ENCODE measurements at places on chromosomes 11 and 22.

- DNase-seq = no peak
Measured at GRCh38 chr22:20405291-20405930, 11.5 kb downstream of the ZNF74 start.

DNA sequence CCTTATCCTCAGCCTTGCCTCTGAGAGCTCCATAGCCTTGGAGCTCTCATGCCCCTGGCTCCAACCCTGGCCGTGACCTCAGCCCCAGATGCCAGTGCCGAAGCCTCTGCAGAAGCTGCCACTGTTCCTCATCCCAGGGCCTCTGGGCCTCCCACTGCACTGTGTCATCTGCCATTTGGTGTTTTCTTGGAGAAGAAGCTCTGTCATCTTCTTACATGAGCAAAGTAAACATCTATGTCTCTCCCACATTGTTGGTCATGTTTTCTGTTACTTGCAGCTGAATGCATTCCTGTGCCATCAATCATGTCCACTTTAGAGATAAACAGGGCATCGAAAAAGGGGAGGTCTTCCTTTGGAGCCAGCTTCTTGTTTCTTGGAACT lies 45.0 kb upstream of the FTH1 start:
- DNase-seq = no peak

DNA sequence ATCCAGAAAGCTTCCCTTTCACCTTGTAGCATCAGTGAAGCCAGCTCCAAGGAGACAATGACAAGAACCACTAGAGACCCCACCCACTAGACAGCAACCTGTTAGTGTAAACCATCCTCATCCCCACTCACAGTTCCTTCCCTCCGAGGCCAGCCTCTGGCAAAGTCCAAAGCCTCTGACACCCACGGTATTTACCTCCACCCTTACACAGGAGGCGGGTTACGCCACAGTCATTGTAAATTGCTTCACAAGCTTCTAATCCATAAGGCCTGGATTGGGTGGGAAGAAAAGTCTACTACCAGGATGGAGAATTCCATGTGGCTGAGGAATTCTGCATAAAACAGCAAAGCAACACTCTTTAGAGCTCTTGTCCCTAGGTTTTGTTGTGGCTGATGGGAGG lies 287.4 kb downstream of the BUD13 start:
- DNase-seq = no peak

GRCh38 chr11:41309716-41310115 lies 149.7 kb downstream of the LRRC4C start:
- no peak for DNase-seq

- no peak for DNase-seq
Measured at GRCh38 chr22:35022291-35022690, 43.7 kb upstream of the ISX start.

DNA sequence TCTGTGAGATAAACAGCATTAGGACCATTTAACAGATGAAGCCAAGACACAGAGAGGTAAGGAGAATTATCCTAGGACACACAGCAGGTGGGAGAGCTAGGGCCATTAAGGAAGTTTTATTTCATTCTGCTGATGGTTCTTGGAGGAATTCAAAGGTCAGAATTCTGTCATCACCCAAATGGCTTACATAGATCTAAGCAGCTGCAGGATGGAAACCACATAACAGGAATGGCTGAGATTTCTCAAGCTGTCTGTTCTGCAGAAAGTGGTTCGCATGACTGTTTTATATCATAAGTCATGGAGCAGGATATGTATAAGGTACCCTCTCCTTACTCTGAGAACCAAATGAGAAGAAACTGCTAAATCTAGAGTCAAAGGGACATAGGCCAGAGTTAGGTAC lies 163.2 kb upstream of the NARS2 start:
- no peak for DNase-seq

GRCh38 chr11:87971354-87971753 lies 203.9 kb downstream of the RAB38 start:
- no peak for DNase-seq

DNA sequence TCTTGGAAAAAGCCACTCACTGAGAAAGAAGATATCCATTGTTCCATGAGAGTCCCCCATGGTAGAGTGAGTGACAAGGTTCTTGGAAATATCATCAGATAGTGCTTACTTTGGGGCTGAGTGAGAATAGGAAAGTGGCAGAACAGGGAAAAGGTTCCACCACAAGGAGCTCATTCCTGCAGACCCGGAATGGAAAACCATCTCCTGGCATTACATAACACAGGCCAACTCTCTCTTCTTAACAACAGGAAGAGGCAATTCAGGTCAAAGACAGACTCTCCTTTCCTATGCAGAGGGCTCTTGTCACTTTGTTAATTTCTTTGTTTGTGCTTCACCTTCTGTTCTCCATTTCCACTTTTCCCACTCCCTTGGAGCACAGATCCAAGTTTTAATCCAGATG lies 259.7 kb downstream of the KIRREL3 start:
- DNase-seq = no peak

DNA sequence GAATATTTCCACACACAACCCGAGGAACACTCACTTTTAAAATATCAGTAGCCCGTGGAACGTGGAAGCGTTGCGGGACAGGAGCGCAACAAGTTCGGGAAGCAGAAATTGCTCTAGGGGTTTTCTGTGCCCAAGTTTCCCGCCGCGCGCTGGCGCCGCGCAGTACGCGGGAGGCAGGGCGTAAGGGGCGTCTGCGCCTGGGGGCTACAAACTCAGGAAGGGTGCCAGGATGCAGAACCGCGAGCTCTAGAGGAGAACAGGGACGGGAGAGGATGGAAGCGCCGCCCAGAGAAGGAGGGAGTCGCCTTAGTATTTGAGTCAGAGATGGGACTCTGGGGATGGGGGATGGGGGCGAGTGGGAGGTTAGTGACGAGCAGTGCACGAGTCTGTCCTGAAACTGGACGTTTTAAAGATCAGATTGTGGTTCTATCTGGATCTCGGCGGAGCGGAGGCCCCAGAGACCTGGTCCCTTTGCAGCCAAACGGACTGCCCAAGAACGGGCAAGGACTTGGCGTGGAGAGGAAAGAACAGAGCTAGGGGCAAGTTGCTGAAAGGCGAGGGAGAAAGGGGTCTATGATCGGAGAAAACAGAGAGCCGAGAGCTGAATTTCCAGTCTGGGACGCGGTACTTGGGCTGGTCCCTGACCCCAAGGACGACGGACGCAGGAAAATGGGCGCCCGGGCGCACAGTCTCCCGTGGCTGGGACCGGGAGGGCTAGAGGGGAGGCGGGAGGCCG lies 4.7 kb downstream of the BSX start:
- DNase-seq = no peak

- DNase-seq = no peak
Measured at GRCh38 chr11:17578958-17579357, 31.9 kb downstream of the OTOG start.

DNA sequence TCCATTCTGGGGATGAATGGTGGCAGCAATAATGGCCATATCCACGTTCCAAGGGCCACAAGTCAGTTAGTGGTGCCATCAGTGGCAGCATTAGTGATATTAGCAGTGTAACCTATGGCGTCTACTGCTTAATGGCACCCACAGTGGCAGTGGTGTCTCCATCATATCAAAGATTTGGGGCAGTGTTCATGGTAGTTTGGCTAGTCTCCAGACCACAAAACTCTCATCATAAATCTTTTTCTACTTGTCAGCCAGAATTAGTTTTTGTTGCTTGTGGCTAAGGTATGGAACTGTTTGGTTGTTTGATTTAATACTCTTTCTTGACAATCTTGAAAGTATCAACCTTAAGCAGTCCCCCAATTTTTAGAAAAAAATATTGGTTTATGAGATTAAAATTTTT lies 45.1 kb upstream of the DEUP1 start:
- DNase-seq = no peak

DNA sequence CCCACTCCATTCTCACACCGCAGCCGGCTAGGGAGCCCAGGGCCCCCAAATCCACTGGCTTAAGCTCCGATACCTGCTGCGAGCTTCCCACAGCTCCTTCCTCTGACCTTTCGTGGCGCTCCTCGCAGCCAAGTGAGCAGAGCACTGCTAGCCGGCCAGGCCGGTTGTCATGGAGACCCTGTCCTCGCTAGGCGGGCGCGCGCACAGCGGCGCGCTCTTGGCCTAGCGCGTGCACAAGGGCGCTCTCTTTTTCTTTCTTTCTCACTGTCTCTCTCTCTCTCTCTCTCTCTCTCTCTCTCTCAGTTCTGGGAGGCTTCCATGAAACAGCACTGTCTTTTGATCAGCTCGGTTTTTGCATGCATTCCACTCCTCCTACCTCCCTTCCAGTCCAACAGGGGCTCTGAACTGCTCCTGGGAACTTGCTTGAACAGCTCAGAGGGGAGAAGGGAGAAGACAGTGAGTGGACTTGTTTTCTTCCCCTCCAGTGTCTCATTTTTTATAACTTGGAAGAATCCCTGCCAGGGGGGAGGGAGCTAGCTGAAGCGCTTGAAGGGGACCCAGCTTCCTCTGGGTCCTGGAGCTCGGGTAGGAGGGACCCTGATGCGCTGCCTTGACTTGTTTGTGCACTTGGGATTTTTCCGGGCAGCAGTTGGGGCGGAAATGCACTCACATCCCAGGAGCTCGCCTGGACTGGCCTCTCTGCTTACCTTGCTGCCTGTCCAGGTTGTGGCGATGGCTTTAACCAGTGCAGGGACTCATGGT lies 100.3 kb upstream of the AKIP1 start:
- DNase-seq = no peak

DNA sequence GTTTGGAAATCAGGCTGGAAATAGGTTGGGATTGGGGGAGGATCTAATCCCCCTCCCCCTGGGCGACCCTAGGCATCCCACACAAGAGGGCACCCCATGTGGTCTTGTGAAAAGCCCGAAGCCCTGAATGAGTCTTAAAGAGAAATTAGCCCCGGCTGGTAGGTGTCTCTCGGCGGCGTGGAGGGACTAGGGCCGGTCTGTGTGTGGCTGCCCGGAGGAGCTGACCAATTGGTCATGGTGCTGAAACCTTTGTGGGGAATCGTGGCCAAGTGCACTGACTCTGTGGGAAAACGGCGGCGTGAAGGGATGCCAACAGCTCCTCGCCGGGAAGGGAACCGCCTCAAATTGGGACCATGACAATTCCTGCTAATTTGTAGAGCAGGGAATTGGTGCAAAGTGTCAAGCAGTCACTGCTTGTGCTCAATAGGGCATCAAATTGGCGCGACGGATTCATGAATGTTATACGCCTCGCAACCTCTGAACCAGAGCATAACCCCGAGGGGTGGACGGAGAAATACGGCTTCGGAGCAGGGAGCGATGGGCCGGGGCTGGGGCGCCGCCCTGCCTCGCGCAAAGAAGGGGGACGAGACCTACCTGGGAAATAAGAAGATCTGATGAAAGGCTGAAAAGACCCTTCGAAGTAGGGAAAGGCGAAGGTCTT lies 1.5 kb downstream of the DBX1 start:
- no peak for DNase-seq

- DNase-seq = no peak
Measured at GRCh38 chr22:42584364-42584940, 30.2 kb downstream of the POLDIP3 start.

DNA sequence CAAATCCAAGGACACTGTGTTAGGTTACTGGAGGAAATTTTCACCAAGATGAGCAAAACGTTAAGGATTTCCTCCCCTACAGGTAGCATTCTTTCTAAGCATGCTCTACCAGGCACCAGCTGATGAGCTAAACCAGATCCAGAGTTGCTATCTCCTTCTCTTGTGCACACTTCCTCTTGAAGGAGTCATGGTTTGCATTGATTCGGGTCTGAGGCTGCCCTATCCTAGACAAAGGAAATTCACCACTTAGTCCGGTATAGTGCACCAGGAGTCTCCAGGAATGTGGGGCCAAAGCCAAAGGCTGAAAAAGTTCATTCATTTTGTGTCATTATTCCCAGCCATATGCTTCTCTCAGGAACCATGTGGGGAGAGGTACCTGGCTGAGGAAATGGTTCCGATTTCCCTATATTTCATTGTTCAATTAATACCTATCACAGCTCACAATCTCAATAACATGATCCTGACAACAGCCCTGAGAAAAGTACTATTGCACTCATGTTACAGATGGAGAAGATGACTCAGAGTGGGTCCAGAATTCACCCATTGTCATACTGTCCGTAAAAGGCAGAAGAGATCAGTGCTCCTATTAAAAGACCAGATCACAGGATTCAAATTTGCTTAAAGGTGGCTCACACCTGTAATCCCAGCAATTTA lies 39.1 kb downstream of the SLC35F2 start:
- no peak for DNase-seq

DNA sequence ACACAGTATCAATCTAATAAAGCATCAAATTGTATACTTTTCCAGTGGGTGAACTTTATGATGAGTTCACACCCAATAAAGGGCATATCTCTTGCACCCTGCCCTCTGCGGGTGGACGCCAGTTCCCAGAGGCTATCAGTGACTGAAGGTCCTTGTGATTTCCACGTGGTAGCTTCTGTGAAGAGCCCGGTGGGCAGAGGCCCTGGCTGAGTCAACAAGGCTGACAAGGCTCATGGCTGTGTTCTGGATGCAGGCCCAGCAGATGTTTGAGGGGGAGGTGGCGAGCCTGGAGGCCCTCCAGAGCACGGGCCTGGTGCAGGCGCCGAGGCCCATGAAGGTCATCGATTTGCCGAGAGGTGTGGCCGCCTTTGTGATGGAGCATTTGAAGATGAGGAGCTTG lies 71.4 kb downstream of the PIWIL3 start:
- no peak for DNase-seq

DNA sequence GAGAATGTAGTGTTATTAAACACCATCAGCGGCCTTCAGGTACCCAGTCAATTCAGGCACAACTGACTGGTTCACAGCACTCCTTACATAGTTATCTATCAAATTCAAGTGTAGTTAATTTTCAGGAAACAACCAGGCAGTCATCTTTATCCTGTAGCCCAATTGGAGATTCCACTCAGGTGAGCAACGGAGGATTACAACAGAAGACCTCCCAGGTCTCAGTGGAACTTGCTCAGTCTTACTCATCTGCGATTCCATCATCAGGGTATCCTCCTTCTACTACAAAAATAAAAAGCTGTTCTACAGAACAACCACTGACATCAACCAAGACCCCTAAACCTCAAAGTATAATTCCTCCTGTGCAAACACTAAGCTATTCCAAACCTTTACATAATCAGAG lies 39.6 kb downstream of the QSER1 start:
- DNase-seq = no peak

GRCh38 chr11:115190196-115190595 lies 314.0 kb downstream of the CADM1 start:
- no peak for DNase-seq

DNA sequence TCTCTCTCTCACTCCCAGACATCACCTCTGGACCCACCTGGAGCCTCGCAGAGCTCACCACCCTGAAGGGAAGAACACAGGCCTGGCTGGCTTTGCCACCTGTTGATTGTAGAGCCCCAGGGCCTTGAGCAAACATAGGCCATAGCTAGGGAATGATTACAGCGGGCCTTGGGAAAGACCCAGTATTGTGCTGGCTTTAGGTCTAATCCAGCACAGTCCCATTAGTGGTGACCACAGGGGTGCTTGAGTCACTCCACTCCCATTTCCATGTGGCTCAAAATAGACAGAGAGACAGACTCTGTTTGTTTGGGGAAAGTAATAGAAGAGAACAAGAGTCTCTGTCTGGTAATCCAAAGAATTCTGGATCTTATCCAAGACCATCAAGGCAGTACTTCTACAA lies 42.7 kb upstream of the FAM181B start:
- DNase-seq = no peak

GRCh38 chr11:2928605-2929530 lies at the start of gene PHLDA2:
Gene PHLDA2, minus strand, starts transcription at chr11:2929420. Its CDS starts 56 bp downstream, at chr11:2929364.
- DNase-seq = no peak
